ENCODE measurements at places on chromosomes 3 and 15.
A peak's percentile ranks its signal among the peaks of the same experiment; 100 is the strongest.

- DNase-seq, result no peak
Observed at GRCh38 chr3:155604967-155605366, 139.9 kb downstream of the PLCH1 start.

DNA sequence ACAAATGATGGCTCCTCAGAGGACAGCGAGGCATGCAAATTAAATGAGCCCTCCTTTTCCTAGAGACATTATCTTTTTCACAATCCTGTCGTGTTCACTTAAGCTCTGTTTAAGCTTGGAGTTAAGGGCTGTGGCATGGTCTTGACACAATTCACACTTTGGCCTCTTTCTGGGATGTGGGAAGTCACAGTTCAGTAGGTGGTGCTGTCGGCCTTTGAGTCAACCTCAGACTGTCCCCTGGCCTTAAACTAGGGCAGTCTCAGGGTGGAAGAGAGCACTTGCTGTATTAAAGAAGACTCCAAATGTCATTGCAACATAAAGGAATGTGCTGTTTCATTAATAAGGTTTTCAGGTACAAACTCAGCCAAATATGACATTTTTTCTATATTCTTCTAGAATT is 351.0 kb downstream of the MCTP2 start:
- no peak for DNase-seq

DNA sequence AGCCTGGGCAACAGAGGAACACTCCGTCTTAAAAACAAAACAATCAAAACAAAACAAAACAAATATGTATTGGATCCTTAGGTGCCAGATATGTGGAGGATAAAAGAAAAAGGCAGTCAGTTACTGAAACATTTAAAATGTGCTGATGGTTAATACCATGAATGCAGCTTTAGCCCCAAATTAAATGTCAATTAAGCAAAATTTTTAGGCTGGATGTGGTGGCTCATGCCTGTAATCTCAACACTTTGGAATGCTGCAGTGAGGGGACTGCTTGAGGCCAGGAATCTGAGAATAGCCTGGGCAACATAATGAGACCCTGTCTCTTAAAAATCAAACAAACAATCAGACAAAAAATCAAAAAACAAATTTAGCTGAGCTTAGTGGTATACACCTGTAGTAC is 8.5 kb upstream of the CHMP2B start:
- DNase-seq, result no peak

- DNase-seq, result no peak
Observed at GRCh38 chr15:51191766-51192165, 97.1 kb upstream of the TNFAIP8L3 start.

DNA sequence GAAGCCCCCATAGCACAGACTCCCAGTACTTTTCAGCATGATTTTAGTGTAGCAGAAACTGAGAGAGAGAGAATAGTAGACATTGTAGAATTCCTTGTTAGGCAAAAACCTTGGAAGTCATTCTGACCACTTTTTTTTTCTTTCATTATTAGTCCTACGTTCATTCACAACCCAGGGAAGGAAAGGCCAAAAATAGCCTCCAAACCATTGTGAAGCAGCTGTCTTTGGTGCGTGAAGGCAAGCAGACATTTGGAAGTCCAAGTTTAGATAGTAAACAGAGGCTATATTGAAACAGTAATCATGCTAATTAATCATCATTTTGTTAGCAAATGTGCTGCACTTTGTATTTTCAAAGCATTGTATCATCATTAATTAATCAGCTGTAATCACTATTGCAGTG is 34.5 kb downstream of the CCDC54 start:
- no peak for DNase-seq

- no peak for DNase-seq
Observed at GRCh38 chr15:68791431-68792283, 29.0 kb downstream of the ANP32A start.

- DNase-seq, result no peak
Observed at GRCh38 chr3:115851571-115851970, 228.3 kb downstream of the GAP43 start.

DNA sequence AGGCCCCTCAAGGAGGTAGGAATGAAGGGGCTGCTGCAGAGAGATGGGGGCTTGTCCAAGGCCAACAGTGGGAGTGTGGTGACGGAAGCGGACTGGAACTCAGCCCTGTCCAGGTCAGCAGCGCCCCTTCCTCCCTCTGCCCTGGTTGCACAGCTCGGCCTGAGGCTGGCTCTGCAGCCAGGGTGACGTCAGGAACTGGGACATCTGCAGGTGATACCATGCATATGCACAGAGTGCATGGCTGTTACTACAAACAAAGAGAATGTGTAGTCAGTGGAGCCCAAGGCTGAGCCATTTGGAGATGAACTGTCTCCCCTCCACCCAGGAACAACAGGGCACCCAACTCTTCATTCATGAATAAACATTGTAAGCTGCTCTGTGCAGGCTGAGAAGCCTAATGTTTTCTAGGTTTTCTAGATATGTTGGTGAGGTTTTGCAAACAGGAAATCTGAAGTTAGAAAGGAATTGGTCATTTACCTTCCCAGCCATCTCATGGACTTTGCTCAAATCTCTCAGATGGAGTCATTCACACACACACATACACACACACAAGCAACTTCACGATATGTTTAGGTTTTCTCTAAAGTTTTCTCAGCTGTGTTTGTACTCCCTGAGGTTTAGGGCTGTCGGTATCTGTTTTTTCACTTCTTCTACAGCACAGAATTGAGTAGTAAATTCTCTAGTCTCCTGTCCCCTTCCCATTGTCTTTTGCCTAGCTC is 117.2 kb downstream of the TLE3 start:
- DNase-seq, result no peak

DNA sequence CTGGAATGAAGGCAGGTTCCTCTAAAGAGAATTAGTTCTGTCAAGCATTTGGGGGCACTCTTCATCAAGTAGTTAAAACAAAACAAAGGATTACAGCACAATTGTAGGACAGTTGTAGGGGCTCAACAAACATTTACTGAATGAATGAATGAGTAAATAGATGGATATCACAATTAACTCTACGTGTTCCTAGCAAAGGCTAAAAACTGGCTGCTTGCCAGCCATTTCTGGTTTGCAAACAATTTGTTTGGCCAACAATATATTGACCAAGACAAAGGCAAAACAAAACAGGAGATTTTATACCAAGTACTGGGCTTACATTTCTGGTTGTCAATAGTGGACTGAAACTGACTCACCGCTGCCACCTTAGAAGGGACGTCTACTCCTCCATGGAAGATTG is 116.8 kb downstream of the ZNF280D start:
- no peak for DNase-seq

DNA sequence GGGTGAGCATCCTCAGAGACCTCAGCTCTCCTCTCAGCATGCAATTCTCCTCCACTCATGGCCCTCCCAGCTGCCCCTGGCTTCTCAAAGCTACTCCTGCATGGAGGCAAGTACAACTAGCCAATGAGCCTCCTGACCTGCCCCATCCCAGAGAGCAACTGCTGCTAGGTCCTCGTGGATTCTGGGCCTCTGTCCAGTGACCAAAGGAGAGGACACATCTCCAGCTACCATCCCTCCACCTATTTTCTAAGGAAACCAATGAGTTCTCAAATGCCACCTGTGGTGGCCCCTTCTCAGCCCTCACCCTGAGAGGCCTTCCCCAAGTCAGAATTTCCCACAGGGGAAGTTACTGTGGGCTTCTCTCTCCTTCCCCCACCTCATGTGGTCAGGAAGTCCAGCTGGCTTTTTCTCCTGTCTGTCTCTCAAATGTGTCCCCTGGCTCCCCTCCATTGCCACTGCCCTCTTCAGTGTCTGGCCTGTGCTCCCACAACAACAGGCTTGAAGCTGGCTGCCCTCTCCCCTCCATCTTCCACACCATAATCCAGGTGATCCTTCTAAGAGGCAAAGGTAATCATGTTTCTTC is 43.0 kb downstream of the LIPC start:
- no peak for DNase-seq

DNA sequence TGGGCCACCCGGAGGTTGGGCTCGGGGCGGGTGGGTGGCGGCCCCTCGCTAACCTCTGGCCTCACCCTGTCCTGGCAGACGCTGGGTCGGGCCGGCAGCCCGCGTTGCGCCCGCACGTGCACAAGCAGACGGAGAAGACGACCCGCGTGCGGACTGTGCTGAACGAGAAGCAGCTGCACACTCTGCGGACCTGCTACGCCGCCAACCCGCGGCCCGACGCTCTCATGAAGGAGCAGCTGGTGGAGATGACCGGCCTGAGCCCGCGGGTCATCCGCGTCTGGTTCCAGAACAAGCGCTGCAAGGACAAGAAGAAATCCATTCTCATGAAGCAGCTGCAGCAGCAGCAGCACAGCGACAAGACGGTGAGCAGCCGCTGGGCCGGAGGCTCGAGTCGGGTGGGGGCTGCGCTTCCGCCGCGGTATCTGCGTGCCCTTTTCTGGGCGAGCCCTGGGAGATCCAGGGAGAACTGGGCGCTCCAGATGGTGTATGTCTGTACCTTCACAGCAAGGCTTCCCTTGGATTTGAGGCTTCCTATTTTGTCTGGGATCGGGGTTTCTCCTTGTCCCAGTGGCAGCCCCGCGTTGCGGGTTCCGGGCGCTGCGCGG is 3.7 kb downstream of the ISL2 start:
- no peak for DNase-seq

DNA sequence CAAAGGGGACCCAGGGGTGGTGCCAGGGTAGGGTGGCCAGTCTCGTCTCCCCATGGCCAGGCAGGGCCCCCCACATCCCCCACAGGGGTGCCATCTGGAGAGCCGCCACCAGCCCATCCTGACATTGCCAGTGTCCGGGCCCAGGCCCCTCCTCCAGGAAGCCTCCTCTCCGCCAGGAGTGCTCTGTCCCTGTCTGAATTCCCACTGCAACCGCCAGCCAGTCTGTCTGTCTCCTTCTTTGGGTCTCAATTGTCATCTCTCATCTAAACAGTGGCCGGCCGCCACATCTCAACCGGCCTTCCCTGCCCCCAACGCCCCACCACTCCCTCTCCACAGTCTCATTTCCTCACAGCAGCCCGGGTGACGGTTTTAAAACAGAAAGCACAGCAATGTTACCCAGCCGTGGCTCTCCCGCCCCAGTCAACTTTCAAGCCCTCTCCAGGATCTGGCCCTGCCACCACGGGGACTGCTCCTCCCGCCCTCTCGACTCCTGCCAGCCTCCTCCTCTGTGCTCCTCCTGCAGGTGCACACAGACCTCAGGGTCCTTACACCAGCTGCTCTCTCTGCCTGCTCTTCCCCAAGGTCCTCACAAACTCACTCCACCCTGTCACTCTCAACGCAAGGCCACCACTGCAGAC is 57.0 kb downstream of the IQSEC1 start:
- no peak for DNase-seq

DNA sequence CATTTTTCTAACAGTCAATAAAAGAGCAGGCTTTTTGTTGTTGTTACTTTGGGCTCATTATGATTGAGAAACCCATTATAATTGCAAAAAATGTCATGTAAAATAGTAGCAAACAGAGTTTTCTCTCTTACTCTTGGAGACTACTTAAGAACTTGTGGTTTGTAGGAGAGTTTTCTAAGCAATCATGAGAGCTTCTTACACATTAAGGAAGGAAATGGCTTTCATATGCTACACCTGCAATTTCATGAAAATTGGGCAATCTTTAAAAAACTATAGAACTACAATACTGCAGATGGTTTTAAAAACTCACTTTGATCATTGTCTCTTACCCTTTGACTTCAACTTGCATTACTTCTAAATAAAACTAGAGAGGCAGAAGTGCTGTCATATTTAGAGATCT is 701.8 kb downstream of the ZPLD1 start:
- no peak for DNase-seq

GRCh38 chr3:180802837-180803236 is 109.6 kb upstream of the FXR1 start:
- DNase-seq, result peak; percentile 64

GRCh38 chr3:158731938-158732855 is at the start of gene RARRES1:
RARRES1 (minus strand) TSS chr3:158732457; CDS start chr3:158732415, 42 bp downstream.
- DNase-seq, result peak; percentile 82

DNA sequence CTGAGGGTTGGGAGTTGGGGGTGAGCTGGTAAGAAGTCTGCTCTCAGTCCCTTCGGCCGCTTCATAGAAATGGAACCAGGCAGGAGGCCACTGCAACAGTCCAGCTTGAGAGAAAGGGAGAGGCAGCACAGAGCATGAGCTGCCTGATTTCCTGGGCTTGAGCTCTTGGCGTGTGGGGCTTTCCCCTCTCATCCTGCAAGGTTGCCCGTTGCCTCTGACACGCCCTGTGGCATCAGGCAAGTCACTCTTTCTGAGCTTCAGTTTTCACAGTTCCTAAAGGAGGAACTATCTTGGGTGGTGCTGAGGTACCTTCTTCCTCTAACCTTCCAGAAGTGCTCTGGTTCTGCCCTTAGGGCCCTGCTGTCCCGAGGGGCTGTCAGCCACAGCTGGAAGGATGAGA is 4.9 kb downstream of the MESP2 start:
- DNase-seq, result no peak

- no peak for DNase-seq
Observed at GRCh38 chr3:69199942-69200341, 77.5 kb upstream of the LMOD3 start.

GRCh38 chr15:62439543-62440016 is 274.5 kb upstream of the C2CD4B start:
- no peak for DNase-seq

DNA sequence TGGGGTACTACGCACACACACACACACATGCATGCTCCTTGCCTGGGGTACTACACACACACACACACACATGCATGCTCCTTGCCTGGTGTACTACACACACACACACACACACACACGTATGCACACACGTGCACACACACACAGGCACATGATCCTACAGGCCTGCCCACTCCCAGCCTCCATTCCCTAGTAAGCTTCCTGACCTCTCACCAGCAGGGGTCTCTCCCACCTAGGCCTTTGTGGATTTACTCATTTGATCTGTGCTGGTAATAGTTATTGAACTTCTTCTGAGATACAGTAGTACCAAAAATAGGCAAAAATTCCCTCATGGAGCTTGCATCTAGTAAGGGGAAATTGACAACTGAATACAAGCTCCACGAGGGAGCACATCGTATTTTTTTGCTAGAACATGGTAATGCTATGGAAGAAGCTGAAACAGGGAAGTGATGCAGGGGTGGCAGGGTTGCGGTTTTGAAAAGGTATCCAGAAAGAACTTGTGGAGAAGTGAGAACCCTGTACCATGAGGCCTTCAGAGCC is 19.1 kb downstream of the TTC21A start:
- DNase-seq, result peak; percentile 19

GRCh38 chr3:78424656-78425055 is 1343.1 kb downstream of the ROBO1 start:
- no peak for DNase-seq

DNA sequence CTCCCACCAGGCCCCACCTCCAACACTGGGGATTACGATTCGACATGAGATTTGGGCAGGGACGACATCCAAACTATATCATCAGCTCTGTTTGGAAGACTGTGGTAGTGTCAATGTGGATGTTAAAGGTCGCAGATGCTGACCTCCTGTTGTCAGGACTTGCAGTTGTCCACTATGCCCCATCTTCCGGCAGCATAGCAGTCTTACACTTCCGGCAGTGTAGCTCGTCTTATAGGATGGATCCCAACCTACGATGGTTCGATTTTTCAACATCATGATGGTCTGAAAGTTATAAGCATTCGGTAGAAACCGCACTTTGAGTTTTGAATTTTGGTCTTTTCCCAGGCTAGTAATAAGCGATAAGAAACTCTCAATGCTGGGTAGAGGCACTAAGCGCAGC is 20.6 kb downstream of the CLRN1 start:
- DNase-seq, result no peak

- DNase-seq, result no peak
Observed at GRCh38 chr3:146093896-146094295, 67.1 kb downstream of the PLOD2 start.

Data from RKO (cell line).